Upper lobe of left lung (tissue), 6 donors: ENCODE measurements at places on chromosomes 16 and 17. TPM values are rescaled to one million over a fixed set of nuclear protein-coding genes. Genes with fewer than 3 reads are reported as not detected.

SEZ6 gene
- total RNA-seq, result not detected

GRCh38 chr17:3808701-3809100 lies 7.7 kb upstream of the ITGAE start:
- H3K27me3 ChIP-seq, result no peaks in the 10 kb centered on the region
- H3K36me3 ChIP-seq, result peaks cover 13% of the 10 kb centered on the region
- H3K4me1 ChIP-seq, result no peaks in the 10 kb centered on the region
- no peak overlapping the region for H3K4me3 ChIP-seq
- no peak overlapping the region for H3K27ac ChIP-seq

DNA sequence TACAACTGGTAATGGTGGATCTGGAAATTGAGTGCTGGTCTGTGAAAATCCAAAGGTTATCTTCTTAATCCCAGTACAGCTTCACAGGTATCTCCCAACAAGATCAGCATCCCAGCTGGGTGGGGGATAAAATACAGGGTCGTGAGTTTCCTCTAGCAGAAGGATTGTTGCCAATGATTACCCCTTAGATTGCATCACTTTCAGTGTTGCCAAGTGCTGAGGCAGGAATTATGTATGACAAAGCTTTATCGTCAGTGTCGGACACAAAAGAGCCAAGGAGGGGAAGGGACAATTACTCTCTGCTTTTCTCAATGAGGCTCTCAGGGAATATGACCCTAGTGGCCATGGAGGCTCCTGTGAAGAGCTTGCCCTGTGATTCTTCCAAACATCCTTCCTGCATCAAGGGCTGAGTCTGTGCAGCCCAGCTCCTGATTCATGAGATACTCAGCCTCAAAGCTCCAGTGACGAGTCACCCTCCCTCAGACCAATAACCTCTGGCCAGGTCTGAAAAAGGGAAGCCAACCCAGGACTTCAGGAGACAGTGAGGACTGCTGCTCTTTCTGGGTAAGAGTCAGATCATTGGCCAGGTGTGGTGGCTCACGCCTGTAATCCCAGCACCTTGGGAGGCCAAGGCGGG lies 15.0 kb downstream of the OR1F1 start:
- H3K4me3 ChIP-seq, result no peak overlapping the region
- no peaks in the 10 kb centered on the region for H3K4me1 ChIP-seq
- no peak overlapping the region for H3K27ac ChIP-seq
- DNase-seq, result no peak
- H3K36me3 ChIP-seq, result no peaks in the 10 kb centered on the region

DNA sequence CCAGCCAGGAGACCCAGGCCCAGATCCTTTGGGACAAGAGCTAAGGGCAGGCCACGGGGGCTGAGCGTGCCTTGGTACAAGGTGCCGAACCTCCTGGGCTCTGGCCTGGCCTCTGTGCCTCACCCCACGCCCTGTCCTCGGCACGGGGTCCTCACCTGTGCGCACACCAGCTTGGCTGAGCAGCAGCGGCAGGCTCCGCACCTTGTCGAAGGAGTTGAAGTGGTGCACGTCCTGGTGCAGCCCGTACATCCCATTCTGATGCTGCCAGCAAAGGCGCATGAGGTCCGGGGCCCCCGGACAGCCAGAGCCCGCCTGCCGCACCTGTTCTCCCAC lies 5.3 kb downstream of the SGSH start:
- no peak overlapping the region for H3K27ac ChIP-seq
- no peaks in the 10 kb centered on the region for H3K27me3 ChIP-seq
- H3K4me1 ChIP-seq, result peaks cover 16% of the 10 kb centered on the region
- peaks cover 47% of the 10 kb centered on the region for H3K36me3 ChIP-seq

- no peak for DNase-seq
- H3K4me3 ChIP-seq, result no peak overlapping the region
- no peaks in the 10 kb centered on the region for H3K4me1 ChIP-seq
- no peaks in the 10 kb centered on the region for H3K27me3 ChIP-seq
Observed at GRCh38 chr17:14791221-14791620, 473.9 kb downstream of the PMP22 start.

DNA sequence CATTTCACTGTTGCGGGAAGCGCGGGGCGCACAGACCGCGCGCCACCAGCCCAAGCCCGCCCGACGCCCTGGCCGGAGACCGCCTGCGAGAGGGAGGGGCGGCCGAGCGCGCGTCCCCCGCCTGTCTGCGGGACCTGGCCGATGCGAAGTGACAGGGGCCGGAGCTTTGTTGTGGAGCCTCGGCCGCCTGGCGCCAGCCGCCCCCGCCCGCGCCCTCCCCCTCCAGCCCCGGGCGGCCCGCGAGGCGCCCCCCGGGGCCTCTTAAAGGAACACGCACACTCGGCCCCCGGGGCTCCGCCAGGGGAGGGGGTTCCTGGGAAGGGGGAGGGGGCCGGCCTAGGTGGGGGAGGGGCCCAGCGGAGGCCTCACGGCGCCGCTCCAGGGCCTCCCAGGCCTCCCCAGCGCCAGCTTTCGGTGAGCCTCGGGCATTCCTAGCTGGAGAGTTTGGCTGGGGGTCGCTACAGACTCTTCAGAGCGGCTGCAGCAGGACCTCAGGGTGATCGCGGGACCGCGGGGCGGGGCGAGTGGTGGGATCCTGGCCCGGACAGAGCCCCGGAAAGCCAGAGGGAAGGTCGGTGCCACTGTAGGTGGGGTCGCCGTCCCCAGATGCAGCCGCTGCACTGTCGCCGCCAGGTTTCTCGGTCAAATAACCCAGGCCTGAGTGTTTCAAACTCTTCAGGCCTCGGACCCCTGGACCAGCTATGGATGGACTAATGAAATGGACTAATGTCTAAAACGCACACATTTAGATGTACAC lies 2.4 kb upstream of the TBX2 start:
- peak overlapping the region; percentile 92 for H3K27ac ChIP-seq
- peaks cover 58% of the 10 kb centered on the region for H3K27me3 ChIP-seq
- peak overlapping the region; percentile 63 for H3K4me3 ChIP-seq
- peaks cover 4% of the 10 kb centered on the region for H3K36me3 ChIP-seq
- no peak for DNase-seq
- H3K4me1 ChIP-seq, result peaks cover 37% of the 10 kb centered on the region

DLX3 gene
- total RNA-seq, result 0.91 TPM

- H3K4me1 ChIP-seq, result peaks cover 42% of the 10 kb centered on the region
- H3K27me3 ChIP-seq, result no peaks in the 10 kb centered on the region
- H3K4me3 ChIP-seq, result no peak overlapping the region
Observed at GRCh38 chr17:81980707-81981343, 3.4 kb downstream of the ASPSCR1 start.

- H3K36me3 ChIP-seq, result no peaks in the 10 kb centered on the region
- H3K4me1 ChIP-seq, result peaks cover 20% of the 10 kb centered on the region
- no peak overlapping the region for H3K4me3 ChIP-seq
Observed at GRCh38 chr16:22357635-22357971, 16.8 kb downstream of the CDR2 start.

- no peaks in the 10 kb centered on the region for H3K36me3 ChIP-seq
- H3K27me3 ChIP-seq, result no peaks in the 10 kb centered on the region
- no peak overlapping the region for H3K27ac ChIP-seq
- no peak overlapping the region for H3K4me3 ChIP-seq
- peaks cover 61% of the 10 kb centered on the region for H3K4me1 ChIP-seq
- no peak for DNase-seq
Observed at GRCh38 chr16:81544700-81545271, 100.2 kb downstream of the CMIP start.

DNA sequence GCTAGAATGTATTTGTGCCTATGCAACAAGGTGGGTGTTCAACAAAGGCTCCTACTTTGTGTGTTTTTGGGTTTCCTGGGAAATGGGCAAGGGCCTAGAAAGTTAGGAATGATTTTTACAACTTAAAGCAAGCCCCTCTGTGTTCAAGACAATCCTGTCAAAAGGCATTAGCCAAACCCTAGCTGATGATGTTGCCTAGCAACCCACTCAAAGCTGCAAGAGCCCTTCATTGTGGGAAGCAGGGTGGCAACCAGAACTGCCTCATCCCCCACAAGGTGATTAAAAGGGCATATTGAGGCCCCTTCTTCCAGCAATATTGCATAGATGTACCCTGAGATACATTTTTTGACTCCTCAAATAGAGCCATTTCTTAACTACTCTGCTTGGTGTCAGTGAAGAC lies 16.0 kb upstream of the RASL10B start:
- no peaks in the 10 kb centered on the region for H3K27me3 ChIP-seq
- no peak overlapping the region for H3K27ac ChIP-seq
- H3K4me1 ChIP-seq, result peaks cover 44% of the 10 kb centered on the region
- DNase-seq, result no peak

CRYBA1 gene
- total RNA-seq, result not detected

DNA sequence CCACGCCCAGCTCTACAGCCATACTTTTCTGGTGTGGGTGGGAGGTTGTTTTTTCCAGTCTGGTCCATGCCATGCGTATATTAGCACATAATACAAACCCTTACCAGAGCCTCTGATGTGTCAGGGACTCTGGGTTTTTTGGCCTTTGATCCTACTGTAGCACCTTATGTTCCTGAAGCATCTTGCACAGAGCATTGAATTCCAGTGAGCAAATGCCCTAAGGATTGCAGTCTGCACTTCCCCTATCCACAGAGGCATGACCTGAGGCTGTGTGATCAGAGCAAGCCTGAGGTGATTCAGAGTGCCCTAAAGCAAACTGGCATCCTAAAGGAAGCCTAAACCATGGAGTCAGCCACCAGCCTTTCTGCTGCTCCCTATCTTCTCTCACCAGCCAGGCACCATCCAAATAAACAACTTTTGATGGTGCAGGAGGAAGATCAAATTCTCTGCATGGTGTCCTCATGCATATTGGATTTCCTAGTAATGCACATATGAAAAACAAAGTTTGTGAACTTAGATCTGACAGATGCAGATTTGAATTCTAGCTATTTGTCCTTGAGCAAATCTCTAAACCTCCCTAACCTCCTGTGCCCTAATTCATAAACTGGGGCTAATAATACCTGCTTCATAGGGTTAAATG lies 41.2 kb upstream of the HAS3 start:
- no peaks in the 10 kb centered on the region for H3K27me3 ChIP-seq
- no peak overlapping the region for H3K4me3 ChIP-seq
- no peaks in the 10 kb centered on the region for H3K36me3 ChIP-seq
- no peak for DNase-seq

GRCh38 chr17:73624496-73624988 lies 19.7 kb downstream of the SDK2 start:
- H3K27ac ChIP-seq, result no peak overlapping the region
- no peaks in the 10 kb centered on the region for H3K36me3 ChIP-seq
- no peaks in the 10 kb centered on the region for H3K4me1 ChIP-seq
- no peaks in the 10 kb centered on the region for H3K27me3 ChIP-seq

GRCh38 chr16:65225488-65225887 lies 103.6 kb upstream of the CDH11 start:
- no peaks in the 10 kb centered on the region for H3K27me3 ChIP-seq
- H3K27ac ChIP-seq, result no peak overlapping the region
- no peaks in the 10 kb centered on the region for H3K36me3 ChIP-seq
- no peak for DNase-seq
